AG08395 (cell line): ENCODE measurements at places on chromosomes 1 and 21.
A peak's percentile ranks its signal among the peaks of the same experiment; 100 is the strongest.

- peak; percentile 89 for DNase-seq
Observed at GRCh38 chr1:109877317-109877771, 33.3 kb upstream of the CSF1 start.

DNA sequence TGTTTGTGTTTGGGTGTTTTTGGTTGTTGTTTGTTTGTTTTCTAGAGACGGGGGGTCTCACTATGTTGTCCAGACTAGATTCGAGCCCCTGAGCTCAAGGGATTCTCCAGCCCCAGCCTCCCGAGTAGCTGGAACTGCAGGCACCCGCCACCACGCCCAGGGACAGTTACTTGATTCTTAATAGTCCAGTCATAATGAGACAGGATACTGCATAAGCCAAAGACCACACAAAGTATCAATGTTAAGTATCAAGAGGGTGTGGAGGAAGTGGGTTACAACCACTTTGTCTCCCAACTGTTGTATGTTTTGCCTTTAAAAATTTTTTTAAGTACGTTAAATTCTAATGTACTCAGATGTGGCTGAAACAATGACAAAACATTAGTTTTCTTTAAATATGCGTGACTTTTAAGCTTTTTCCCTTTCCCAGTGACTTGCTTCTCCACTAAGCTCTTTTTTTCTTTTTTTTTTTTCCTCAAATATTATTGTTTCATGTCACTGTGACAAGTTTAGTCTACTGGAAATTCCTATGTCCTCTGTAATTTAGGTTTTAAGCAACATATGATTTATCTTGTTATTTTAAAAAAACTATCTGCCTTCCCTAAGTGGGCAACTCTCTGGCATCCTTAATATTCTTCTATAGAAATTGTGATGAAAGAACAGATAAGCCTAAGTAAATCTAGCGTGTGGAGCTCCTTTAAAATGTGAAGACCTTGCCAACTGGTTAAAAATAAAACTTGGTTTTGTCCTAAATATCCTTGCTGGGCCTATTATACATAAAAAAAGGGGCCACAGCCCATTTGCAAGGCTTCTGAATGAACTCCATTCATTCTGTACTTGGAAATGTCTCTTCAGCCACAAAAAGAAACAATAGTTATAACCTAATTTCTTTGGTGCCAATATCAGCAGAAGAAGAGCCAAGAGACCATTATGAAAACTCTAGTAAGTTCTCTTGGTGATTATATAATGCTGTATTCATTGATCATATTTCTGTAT lies 56.2 kb upstream of the DPH5 start:
- no peak for DNase-seq

DNA sequence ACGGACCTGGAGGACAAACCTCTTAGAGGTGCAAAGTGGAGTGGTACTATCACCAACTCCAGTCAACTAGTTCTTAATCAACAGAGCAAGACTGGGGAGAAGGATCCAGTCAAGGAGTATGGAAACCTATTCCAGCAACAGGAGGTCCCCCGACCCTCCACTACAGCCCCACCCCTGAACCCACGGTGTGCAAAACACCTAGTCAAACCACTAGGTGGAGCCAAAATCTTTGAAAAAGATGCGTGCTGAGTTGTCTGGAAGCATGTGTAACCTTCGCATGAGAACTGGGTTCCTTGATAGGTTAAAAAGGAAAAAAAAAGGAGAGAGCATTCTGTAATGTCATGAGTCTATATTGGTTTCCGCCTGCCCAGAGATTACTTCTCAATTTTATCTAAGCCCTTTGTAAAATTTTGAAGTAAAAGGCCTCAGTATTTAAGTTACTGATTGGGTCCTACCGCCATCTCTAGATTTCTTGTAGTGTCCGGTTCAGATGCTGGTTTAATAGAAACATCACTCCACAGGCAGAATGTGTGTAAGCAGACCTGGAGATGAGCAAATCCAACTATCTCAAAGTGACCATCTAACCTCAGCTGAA lies 81.9 kb upstream of the HAO2 start:
- DNase-seq = peak; percentile 38

- peak; percentile 62 for DNase-seq
Observed at GRCh38 chr1:17335821-17336710, 28.1 kb downstream of the PADI4 start.

- DNase-seq = peak; percentile 15
Observed at GRCh38 chr1:86259390-86259789, 102.8 kb upstream of the COL24A1 start.

DNA sequence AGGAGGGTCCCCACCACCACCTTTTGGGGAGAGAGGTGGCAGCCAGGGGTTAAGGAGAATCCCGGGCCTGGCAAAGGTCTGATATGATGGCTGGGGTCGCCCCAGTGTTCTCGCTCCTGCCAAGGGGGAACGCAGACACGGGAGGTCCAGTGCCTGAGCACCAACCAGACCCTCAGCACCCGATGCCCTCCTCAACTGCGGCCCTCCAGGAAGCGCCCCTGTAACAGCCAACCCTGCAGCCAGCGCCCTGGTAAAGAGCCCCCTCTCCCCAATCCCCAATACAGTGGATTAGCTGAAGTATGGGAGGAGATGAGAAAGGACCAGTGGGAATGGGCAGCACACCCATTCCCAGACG lies 10.4 kb downstream of the ADAMTSL4 start:
- DNase-seq = no peak

DNA sequence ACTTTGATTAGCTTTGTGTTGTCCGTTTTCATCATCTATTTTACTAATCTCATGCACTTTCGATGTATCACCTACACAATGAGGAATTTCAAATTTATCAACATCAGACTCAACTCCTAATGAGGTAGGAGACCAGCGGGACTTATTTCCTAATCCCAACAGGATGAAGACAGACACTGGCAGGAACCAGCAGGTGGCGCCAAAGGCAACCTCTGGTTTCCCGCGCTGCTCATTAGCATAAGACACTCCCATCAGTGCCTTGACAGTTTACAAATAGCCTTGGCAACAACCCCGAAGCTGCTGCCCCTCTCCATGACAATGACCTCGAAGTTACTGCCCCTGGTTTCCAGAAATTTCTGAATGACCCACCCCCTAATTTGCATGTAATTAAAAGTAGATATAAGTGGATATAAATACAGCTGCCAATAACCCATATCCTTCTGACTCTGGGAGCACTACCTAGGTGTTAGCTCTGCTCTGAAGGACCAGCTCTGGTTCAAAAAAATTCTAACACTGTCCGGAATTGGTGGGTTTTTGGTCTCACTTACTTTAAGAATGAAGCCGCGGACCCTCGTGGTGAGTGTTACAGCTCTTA lies 974.8 kb downstream of the ADGRL2 start:
- DNase-seq = no peak

- DNase-seq = peak; percentile 82
Observed at GRCh38 chr1:42913426-42914091, 45.1 kb downstream of the SLC2A1 start.

- DNase-seq = peak; percentile 82
Observed at GRCh38 chr1:21313203-21313885, 23.1 kb upstream of the ECE1 start.

GRCh38 chr1:45393718-45394302 lies 53.6 kb upstream of the MUTYH start:
- no peak for DNase-seq

DNA sequence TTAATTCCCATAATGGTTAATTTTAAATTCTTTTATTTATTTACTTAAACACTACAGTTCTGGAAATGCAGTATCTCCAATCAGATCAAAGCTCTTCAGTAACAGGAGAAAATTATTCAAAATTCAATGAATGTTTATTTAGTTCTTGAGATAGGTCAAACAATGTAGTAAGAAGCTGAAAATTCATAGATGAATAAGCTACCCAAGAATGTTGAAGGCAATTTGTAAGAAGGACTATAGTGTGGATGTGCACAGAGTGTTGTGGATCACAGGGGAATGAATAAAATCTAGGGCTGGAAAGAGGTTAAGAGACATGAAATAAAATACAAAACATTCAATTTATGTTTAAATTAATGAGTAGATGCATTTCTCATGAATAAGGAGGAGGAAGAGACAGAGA lies 72.0 kb downstream of the OLFM3 start:
- no peak for DNase-seq

DNA sequence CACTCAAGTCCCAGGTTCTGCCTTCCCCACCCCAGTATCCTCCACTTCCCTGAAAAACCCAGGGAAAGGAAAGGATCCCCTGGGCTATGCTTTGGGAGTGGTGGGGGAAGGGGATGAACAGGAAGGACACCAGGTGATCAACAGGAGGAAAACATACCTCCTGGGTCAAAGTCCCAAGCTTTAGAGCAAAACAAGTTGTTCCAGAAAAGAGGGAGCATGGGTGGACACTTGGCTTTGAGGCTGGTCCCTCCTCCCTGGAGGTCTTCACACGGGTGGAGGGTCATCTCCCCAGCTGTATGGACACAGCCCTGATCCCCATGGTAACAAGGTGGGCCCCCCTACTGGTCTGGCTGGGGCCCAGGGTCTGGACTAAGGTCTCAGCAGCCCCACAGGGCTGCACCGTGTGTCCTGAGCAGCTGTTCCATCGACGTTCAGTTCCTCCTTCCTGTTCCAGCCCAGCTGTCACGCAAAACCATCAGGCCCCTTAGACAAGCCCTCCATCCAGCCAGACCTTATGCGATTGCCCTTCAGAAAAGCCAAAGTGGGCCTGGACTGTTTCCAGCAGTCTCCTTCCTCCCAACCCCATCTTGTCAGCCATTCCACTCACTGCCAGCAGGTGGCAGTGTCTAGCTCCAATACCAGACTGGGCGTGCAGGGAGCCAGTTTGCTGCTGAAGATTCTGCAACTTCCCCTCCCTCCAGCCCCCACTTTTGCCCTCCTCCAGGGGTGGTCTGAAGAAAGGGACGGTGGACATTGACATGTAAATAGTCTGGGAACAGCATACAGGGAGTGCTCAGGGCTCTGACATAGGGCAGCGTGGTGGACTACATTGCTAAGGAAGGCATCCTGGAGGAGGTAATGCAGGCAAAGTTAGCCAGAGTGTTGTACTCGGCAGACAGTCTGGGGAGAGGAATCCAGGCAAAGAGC lies 2.9 kb upstream of the PDZK1IP1 start:
- peak; percentile 82 for DNase-seq

DNA sequence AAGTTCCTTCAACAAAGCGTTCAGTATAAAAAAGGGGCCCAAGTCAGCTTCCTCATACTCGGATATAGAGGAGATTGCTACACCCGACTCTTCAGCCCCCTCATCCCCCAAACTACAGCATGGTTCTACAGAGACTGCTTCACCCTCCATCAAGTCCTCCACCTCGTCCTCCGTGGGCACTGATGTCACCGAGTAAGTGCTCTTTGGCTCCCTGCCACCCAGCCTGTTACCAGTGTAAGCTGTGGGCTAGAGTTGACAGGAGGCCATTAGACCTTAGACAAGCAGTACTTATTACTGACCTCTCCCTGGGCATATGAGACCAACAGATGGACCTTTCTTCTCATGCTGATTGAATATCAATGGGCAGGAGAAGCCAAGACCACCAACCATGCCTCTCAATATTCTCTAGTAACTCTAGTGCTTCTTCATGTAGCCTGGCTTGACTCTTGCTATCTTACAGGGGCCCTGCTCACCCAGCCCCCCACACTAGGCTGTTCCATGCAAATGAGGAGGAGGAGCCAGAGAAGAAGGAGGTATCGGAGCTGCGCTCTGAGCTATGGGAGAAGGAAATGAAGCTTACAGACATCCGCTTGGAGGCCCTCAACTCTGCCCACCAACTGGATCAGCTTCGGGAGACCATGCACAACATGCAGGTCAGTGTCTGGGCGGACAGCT lies 20.9 kb upstream of the IPO9 start:
- no peak for DNase-seq

DNA sequence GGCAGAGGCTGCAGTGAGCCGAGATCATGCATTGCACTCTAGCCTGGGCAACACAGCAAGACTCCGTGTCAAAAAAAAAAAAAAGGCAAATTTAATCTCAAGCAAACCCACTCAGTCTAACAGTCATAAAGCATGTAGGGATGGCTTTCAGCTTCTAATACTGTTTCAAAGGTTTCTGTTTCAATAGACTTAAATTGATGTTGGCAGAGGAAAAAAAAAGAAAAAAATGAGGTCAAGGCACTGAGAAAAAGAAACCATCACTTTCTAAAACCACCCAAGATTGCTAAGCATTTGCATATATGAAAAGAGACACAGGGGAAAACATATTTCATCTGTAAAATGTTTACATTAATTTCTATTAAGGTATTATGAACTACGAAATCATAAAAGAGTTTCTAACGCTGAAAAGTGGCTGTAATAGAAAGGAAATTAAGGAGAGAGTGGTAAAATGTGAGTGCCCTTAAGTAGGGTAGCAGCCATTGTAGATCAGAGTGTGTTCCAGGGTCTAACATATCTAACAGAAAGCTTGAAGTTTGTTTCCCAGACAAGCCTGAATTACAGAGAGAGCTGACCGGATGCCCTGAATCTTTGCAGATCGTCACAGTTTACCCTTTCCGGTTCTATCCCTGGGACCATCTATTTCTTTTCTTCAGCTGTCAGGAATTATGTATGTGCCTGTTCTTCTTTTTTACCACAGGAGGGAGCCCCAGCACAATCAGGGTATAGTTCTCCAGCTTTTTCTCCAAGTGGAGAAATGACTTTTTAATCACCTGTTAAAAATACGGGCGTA lies 70.0 kb downstream of the PLD5 start:
- peak; percentile 50 for DNase-seq

DNA sequence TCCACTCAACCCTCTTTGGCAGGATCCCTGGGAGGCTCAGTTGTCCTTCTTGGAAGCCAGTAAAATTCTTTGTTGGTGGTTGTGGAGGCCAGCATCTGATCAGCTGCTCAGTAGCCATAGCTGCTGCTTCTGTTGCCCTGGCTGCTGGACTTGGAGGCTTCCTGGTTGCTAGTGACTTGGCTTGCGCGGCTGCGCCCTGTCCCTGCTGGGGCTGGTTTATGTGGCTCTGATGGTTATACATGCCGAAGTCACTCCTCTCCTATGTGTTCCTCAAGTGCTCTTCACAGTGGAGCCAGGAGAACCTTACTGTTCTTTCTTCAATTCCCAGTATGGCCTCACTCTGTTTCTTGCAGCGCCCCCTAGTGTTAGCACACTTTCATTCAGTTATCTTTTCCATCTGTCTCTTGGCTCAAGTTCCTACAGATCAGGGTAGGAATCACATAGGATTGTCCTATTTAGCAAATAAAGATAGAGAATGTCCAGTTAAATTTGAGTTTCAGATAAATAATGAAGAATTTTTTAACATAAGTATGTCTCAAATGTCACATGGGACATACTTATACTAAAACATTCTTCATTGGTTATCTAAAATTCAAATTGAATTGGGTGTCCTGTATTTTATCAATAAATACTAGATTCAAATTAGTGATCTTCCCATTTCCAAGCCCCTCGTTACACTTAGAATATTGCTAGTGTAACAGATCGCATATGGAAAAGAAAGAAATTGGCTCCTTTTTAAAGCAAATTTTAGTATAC lies 176.5 kb downstream of the TGFB2 start:
- DNase-seq = peak; percentile 46

GRCh38 chr1:20663969-20664715 lies 3.0 kb upstream of the DDOST start:
- no peak for DNase-seq

DNA sequence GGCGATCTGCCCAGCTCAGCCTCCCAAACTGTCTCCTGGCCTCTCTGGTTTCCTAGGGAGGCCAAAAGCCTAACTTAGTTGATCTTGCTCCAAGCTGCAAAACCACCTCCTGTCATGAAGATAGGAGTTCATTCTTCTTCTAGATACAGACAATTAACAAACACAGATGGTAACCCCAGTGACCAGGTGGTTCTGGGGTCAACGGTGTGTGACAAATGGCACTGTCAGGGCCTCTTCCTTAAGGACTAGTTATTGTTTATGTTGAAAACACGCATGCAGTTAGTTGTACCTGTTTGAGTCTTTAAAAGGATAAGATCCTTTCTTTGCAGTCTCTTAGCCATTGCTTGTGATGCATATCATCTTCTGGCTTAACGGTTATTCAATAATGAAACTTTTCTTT lies 4.6 kb upstream of the UMODL1 start:
- DNase-seq = no peak
